ENCODE measurements at places on chromosomes 12 and 14.

GRCh38 chr14:22296088-22296487 lies 292.9 kb downstream of the DAD1 start:
- DNase-seq: no peak

GRCh38 chr14:104579507-104579906 lies at the start of gene C14orf180:
Gene C14orf180, plus strand, starts transcription at chr14:104579764. Its CDS starts 6,667 bp downstream, at chr14:104586431.
- DNase-seq: no peak

DNA sequence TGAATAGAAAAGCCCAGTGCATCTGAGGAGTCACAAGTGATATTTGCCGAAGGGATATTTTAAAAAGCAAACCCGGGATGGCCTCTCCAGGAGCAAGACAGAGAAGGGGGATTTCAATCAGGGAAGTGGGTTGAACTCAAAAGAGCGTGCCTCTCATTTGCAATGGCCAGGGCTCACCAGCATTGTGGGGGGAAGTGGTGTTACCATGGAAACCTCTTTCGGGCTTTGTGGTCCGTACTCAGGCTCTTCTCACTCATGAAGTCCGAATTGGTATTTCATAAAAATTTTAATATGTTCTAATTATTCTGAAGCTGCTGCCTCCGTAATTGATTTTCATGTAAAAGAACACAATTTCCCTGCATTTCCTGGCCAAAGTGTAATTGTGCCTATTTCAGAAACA lies 79.8 kb downstream of the SLC15A4 start:
- no peak for DNase-seq

- no peak for DNase-seq
Observed at GRCh38 chr14:103074729-103075367, 9.2 kb upstream of the LBHD2 start.

- DNase-seq: no peak
Observed at GRCh38 chr14:91352728-91353692, 64.6 kb downstream of the CCDC88C start.

- no peak for DNase-seq
Observed at GRCh38 chr14:50510157-50510556, 22.2 kb downstream of the MAP4K5 start.

GRCh38 chr12:88946372-88946997 lies 366.2 kb upstream of the KITLG start:
- DNase-seq: no peak

GRCh38 chr12:56488041-56488955 lies at the start of gene GLS2:
Gene GLS2, minus strand, starts transcription at chr12:56488161. Its CDS starts 43 bp downstream, at chr12:56488118.
- DNase-seq: peak; percentile 79

GRCh38 chr12:64039281-64039871 lies 182.7 kb downstream of the KICS2 start:
- DNase-seq: no peak

- no peak for DNase-seq
Observed at GRCh38 chr14:29856516-29856915, 71.1 kb downstream of the PRKD1 start.

- no peak for DNase-seq
Observed at GRCh38 chr12:51855586-51856428, 7.3 kb upstream of the FIGNL2 start.

DNA sequence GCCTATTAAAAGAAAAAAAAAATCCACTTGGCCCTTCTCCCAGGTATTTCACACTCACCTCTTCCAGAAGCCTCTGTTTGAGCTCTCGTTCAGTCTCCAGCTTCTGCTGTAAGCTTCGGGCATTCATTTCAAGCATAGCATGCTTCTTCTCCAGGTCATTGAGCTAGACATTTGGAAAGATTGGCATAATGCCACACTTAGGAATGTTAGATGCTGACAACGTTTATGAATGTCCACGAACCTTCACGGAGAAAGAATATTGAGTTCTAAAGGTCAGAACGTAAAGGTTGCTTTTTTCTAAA lies 60.5 kb downstream of the PRKAB1 start:
- no peak for DNase-seq

DNA sequence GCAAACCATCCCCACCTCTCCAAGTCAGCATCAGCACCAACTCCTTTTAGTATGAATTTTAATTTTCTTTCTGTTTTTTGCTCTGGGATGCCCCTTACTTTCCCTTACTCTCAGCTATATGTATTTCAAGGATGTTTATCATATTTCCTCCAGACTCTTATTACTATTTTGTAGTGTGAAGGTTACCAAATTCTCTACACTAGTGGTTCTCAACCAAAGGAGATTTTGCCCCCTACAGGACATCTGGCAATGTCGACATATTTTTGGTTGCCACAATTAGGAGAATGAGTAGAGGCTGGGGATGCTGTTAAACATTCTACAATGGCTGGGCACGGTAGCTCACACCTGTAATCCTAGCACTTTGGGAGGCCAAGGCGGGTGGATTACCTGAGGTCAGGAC lies 29.1 kb upstream of the SOS2 start:
- DNase-seq: peak; percentile 19

- DNase-seq: no peak
Observed at GRCh38 chr14:45916340-45916953, 663.4 kb upstream of the MIS18BP1 start.

- DNase-seq: no peak
Observed at GRCh38 chr14:96053600-96054381, 14.6 kb downstream of the C14orf132 start.

- peak; percentile 67 for DNase-seq
Observed at GRCh38 chr12:754851-755562, 2.6 kb downstream of the WNK1 start.

GRCh38 chr12:114191581-114191980 lies 214.4 kb downstream of the TBX5 start:
- no peak for DNase-seq

GRCh38 chr12:47102406-47102805 lies 22.6 kb upstream of the AMIGO2 start:
- DNase-seq: no peak

GRCh38 chr14:88621100-88621499 lies 58.3 kb downstream of the ZC3H14 start:
- no peak for DNase-seq

GRCh38 chr14:37668646-37669045 lies 73.2 kb downstream of the TTC6 start:
- DNase-seq: no peak

- no peak for DNase-seq
Observed at GRCh38 chr14:50342221-50343078, 30.3 kb downstream of the DMAC2L start.

DNA sequence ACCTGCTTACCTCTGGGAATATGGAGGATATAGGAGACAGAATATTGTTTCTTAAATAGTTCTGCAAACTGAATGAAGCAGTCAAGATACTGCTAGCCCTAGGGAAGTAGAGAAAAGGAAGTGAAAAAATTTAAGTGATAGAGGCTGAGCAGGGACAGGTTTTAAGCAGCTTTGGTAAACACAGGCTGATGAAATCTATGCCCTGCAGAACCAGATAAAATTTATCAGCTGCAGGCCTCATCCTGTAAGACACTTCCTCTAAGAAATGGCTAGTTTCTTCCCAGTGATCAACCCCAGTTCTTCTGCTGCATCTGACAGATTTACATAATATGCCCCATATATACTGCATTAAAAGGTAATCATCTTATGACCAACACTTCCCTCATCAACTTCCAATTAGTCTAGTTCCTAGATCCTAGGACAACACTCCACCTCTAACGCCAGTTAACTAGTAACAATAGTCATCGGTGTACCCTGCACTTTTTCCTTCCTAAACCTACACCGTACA lies 1.3 kb upstream of the ESYT1 start:
- DNase-seq: no peak

DNA sequence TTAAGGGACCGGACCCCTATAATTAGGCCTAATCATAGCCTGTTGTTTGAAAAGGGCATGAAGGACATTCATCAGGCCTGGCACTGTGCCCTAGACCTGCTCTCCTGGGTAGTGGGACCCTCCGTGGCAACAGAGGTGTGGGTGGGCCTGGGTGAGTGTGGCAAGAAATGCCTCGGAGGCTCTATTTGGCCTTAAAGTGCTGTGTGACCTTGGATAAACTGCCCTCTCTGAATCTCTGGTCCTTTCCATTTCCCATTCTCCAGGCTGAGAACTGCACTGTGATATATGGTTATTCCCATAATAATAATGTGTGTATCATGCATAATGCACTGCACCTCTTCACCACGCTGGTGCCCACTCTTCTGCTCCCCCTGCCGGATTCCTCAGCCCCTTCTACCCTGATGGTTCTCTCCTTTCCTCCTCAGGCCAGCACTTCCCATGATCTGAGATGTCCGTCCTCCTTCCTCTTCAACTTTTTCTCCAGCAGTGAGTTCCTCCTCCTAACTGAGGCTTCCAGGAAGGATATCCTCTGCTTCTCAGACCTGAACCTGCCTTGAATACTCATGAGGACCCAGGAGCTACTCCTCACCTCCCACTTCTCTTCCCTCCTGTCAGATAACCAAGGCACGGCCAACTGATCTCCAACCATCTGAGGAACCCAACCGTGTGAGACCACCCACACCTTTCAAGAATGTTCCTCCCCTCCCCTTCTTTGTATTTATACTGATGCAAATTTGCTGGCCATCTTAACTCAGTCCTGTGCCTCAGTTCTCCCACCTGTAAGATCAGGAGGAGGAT lies 111.0 kb upstream of the PZP start:
- no peak for DNase-seq

DNA sequence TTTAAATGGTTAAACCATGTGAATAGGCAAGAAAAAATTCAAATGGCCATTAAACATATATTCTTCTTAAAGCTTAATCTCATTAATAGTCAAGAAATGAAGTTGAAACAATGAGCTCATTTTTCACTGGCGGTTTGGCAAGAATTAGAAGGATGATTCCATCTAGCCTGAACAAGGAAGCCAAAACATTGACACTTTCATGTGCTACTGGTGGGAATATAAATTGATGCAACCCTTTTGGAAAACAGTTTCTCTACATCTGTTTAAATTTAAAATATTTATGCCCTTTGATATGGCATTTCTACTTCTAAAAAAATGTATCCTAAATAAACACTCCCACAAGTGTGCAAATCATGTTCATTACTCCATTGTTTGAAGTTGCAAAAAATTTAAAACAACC lies 174.7 kb upstream of the HIF1A start:
- DNase-seq: no peak

GRCh38 chr14:50830044-50830931 lies 674 bp downstream of the NIN start:
- peak; percentile 64 for DNase-seq

GRCh38 chr12:88904705-88905104 lies 324.4 kb upstream of the KITLG start:
- DNase-seq: no peak

DNA sequence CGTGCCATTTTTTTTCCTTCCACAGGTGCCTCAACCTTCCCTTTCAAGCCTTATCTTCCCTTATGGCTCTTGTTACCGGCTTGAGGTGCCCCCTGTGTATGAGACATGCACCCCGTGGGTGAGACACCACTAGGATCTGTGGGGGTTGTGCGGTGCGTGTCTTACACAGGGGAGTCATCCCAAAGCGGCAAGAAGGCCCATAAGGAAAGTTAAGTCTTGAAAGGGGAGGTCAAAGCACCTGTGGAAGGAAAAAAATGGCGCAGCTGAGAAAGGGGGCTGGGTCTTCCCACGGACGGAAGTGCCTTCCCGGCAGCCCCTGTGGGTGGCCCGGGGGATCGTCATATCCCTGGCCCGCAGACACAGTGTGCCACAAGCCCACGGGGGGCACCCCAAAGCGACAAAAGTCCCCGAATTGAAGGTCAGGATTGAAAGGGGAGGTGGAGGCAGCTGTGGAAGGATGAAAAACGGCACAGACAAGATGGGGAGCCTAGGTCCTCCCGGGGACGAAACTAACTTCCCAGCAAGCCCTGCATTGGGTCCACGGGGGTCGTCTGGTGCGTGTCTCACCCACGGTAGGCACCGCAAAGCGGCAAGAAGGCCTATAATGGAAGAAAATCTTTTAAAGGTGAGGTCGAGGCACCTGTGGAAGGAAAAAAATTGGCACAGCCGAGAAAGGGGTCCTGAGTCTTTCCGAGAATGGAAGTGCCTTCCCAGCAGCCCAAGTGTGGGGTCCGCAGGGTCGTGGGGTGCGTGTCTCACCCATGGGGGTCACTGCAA lies 273.3 kb downstream of the ALG10 start:
- DNase-seq: no peak

DNA sequence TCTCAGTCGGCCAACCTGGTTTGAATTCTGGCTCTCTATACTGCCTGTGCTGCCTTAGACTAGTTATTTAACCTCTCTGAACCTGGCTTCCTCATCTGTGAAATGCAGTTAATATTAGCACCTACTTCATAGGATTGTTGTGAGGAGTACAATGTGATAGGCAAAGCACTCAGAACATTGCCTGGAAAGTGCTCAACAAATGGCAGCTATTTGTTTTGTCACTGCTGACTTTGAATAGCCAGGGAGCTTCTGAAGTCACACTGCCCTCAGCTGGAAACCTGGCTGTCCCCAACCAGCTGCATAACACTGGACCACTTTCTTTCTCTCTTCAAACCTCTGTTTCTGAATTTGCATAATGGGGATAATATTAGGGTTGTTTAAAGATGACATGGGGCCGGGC lies 9.6 kb downstream of the TMEM30B start:
- DNase-seq: no peak

DNA sequence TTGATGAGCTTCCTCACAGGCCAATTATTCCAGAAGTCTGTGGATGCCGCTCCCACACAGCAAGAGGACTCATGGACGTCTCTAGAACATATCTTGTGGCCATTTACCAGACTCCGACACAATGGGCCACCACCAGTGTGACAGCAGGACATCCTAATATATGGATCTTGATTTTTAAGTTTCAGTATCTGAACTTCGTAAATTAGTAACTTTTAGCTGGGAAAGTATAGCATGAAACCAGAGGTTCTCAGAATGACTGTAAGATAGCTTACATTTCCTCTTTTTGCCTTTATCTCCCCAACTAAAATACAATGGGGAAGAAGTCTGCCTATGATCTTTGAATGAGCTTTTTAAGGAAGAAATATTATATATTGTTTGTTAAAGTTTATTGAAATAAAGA lies 87.0 kb downstream of the DNAI7 start:
- DNase-seq: no peak

DNA sequence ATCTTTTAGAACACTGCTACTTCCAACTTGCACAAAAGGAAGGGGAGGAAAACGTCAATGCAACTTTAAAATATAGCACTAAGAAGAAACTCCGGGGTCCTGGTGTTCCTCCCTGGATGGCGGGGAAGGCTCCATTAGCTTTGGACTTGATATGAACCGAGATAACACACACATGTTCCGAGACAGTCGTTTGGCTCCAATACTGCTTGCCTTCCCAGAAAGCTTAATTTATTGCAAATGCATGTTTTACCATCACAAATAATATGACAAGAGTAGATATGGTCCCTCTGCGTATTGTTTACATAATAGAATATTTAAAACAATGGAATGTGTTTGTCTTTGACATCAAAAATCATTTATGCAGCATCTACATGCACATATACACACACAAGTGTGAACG lies 87.6 kb upstream of the CLMN start:
- no peak for DNase-seq

DNA sequence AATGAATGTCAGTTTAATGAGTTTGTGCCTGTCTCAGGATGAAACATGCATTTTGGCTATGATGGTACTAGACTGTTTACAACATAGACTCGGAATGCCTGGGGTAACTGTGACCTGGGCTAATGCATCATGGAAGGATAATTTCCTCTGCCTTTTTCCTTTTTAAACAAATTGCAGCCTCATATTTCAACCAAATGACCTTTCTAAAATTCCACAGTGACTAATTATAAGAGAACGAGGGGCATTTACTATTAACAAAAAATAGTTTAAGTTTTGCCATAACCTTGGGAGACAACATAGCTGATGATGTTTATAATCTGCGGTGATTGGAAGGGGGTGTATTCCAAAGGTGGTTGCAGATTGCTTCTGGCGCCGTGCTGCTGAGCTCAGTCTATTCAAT lies 1140.5 kb downstream of the GALC start:
- DNase-seq: no peak

All from central memory CD4-positive, alpha-beta T cell (primary cell).